ENCODE measurements at places on chromosomes 6 and 20. TPM values are rescaled to one million over a fixed set of nuclear protein-coding genes. Genes with fewer than 3 reads are reported as not detected.

GRCh38 chr6:21199262-21199661 is 394.3 kb upstream of the SOX4 start:
- no peak for DNase-seq

SLC13A3 gene
- not detected for total RNA-seq

DNA sequence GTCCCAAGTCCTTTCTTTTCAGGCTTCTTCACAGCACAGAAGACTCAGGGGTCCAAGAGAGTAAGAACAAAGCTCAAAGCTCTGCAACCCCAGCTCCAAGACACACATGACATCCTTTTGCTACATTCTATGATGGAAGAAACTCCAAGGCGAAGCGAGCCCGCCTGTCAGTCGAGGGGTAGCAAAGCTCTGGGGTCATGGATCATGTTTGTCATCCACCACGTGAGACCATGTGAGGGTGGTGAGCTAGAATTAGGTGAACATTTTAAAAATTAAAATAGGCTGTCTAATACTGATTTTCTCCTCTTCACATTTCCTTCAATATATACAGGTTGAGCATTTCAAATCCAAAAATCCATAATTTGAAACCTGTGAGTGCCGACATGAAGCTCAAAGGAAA is 189.6 kb downstream of the TTLL2 start:
- no peak for DNase-seq

- no peak for DNase-seq
Measured at GRCh38 chr20:22560817-22561216, 23.6 kb downstream of the FOXA2 start.

- DNase-seq = no peak
Measured at GRCh38 chr6:34553750-34554149, 2.4 kb downstream of the SPDEF start.

DNA sequence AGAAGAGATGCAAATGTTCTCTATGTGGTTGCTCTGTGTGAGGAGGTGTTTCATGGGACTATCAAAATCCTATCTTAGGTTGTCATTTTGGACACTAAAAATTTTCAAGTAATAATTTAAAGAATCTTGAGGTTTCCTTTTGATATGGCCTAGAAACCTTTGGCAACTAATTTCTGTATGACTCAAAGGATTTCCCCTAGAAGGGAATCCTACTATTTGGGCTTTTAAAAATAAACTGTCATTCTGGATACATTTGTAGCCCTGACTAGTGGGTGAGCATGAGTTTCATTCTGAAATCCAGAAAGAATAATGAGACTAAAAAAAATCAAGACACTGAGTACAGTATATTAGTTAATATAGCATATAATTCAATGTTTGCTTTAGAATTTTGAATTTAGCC is 25.5 kb upstream of the RAB23 start:
- DNase-seq = no peak

SAMD3 gene
- 0.29 TPM for total RNA-seq

KHDC1L gene
- not detected for total RNA-seq

DNA sequence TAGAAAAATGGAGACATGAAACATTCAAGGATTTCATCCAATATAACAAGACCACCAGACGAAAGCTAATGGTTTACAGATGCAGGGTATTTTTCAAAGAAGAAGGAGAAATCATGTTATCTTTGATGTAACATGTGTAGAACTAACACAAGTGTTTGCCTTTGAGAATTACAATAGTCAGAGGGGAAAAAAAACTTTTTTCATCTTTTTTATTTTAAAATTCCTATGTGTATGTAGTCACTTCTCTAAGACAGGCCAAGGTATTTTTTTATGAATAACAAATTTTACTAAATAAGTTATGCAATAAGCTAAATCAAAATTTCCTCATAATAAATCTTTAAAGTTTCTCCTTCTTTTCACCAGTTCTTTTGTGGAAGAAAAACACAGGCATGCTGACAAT is 161.4 kb downstream of the PDE7B start:
- no peak for DNase-seq

DNA sequence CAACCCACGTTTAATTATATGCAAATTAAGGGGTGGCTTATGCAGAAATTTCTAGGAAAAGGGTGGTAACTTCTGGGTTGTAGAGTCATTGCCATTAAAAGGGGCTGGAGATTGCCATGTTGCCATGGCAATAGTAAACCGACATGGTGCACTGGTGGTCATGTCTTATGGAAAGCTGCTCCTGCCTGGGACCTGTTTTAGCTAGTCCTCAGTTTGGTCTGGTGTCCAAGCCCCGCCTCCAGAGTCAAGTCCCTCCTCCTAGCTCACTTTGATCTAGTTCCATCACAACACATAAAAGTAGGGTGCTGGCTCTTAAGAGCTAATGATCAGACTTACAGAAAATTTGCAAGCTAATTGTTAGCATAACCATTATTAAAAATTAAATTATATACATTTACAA is 5.3 kb downstream of the SLC22A2 start:
- no peak for DNase-seq

DNA sequence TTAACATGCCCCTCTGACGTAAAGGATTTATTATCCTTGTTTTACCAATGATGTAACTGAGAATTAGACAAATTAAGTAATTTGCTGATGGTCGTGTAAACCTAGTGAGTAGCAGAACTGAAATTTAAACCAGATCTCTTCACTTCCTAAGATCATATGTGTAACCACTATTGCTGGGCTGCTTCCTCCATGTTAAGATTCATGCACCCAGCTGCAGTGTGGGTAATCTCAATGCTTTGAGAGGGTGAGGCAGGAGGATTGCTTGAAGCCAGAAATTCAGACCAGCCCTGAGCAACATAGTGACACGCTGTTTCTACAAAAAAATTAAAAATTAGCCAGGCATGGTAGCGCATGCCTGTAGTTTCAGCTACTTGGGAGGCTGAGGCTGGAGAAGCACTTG is 97.9 kb downstream of the L3MBTL3 start:
- DNase-seq = no peak

IBTK gene
- total RNA-seq = 47.0 TPM

DNA sequence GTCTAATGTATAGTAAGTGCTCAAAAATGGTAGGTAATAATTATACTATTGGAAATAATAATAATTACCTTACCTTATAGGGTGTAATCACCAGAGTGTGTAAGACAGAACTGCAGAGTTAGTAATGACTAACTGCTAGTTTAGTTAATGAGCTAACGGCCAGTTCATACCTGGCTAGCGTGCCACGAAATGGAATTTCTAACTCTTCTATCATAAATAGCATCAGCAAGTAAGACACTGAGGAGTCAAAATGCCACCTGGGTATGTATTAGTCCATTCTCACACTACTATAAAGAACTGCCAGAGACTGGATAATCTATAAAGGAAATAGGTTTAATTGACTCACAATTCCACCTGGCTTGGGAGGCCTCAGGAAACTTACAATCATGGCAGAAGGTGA is 63.4 kb upstream of the CEP85L start:
- no peak for DNase-seq

SPDEF gene
- total RNA-seq = not detected

DNA sequence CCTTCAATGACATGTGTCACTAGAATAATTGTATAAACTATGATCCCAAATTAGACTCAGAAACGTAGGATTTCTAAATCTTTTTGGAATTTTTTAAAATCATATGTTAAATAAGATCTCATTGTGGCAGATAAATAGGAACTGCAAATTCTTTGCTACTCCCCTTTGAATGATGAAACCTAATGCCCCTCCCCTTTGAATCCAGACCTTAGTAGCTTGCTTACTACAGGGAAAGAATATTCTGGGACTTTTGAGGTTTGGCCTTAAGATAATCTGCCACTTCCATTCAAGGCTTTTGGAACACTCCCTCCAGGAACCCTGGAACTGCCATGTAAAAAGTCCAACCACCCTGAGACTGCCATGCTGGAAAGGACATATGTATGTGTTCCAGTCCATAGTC is 7.1 kb downstream of the TDP2 start:
- no peak for DNase-seq

- no peak for DNase-seq
Measured at GRCh38 chr6:117200067-117200466, 65.3 kb upstream of the VGLL2 start.

GRCh38 chr6:30160785-30161531 is at the start of gene TRIM10:
TRIM10 (minus strand) TSS chr6:30161211; CDS start chr6:30160858, 353 bp downstream.
- no peak for DNase-seq

RTEL1 gene
- total RNA-seq = 11.0 TPM

GRCh38 chr20:2416541-2417212 is 36.0 kb downstream of the TGM6 start:
- no peak for DNase-seq

- no peak for DNase-seq
Measured at GRCh38 chr6:25387911-25388310, 108.7 kb downstream of the CARMIL1 start.

GRCh38 chr6:143961066-143961465 is 47.0 kb downstream of the PLAGL1 start:
- DNase-seq = no peak

DNA sequence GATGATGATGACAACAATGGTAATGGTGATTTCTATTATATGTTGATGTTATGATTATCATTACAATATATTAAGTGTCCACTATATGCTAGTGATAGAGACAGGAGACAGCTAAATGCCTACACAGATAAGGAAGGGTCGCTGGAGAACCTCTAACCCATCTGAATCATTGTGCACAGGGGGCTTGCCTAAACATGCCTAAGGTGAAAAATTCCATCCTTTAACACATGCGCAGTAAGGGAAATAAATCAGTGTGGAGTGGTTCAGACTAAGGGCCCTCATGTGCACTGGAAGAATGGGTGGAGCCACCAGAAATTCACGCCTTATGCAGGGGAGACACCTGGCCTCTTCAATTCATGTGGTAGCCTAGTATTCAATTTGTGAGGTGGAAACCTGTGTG is 120.4 kb downstream of the TPBG start:
- DNase-seq = no peak

- no peak for DNase-seq
Measured at GRCh38 chr6:145169726-145170224, 565.5 kb downstream of the EPM2A start.

DNA sequence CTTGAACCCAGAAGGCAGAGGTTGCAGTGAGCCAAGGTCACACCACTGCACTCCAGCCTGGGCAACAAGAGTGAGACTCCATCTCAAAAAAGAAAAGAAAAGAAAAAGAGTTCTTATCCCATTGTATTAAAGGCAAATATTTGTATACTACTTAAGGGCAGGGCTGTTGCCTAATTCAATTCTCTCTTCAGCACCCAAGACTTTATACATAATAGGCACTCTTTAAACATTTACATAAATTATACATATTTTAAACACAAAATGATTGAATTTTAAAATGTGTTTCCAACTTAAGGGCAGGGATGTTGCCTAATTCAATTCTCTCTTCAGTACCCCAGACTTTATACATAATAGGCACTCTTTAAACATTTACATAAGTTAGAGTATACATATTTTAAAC is 424.3 kb upstream of the ARID1B start:
- no peak for DNase-seq

DNA sequence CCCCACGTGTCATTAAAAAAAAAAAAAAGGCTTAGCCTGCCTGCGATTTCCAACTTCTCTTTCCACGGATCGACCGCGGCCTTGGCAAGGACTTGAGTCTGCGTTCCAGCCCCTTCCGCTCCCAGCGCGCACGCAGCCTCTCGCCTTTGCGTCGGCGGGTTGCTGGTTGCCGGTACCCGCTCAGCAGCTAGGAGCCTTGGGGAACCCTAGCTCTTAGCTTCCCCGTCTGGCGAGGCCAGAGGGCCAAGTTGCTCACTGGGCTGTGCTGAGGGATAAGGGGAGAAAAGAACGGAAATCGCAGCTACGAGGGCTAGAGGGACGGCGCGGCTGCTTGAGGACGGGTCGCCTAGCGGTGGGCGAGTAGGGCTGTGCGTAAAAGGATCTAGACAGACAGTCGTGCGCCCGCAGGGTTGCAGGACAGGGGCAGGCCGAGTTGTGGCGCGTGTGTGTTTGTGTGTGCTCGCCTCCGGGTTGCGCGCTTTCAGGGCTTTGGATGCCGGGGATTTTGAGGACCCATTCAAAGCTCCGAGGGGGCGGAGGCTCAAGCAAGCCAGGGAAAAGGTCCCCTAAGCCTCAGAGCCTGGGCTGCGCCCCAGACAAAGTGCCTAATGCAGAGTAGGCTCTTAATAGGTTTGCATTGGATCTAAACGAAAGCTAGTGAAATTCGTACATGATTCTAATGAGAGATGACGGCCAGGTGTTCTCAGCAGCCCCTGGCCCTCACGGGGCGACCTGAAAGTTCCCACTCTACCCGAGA is 40.5 kb upstream of the OSTM1 start:
- peak; percentile 43 for DNase-seq

MUCL3 gene
- total RNA-seq = not detected

OR2B6 gene
- not detected for total RNA-seq

DNA sequence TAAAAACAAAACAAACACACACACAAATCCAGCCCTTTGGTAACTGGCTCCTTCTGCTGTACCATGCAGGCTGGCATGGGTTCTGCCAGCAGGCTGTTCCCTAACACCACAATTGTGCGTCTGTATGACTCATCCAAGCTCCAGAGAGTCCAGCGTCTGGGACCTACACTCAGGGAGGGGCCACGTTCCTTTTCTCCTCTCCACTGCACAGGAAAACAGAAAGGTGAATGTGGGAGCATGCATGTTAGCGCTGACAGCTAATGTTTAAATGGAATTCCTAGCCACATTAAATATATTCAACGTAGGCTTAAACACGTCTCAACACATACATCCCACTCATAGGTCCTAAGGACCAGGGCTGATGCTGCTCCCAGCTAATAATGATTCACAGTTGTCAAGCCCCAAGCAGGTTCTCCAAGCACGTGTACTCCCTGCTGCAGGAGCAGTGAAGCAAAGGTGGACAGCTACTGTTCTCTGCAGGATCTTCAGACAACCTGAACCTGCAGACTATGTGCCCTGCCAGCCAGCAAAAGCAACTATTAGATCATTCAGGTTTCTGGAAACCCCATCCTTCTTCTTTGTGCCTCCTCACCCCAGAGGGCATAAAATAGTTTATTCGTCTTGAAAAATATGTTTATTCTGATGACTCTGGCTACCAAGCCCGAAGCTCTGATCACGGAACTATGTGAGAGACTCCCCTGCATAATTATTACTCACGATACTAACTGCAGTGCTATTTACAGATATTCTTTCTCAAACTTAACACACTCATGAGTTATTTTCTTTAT is 20.9 kb downstream of the MAP1LC3A start:
- DNase-seq = peak; percentile 79

GRCh38 chr6:38599966-38600550 is 39.7 kb downstream of the BTBD9 start:
- DNase-seq = no peak

GRCh38 chr20:13174402-13174801 is 46.7 kb upstream of the ISM1 start:
- DNase-seq = no peak

All from SJSA1 (cell line).